ENCODE measurements at places on chromosomes 7 and 10.

GRCh38 chr10:19985745-19986144, 169.5 kb downstream of the PLXDC2 start:
- no peaks in the 10 kb centered on the region for H3K4me1 ChIP-seq
- no peak overlapping the region for H3K4me3 ChIP-seq
- no peak for DNase-seq
- H3K27me3 ChIP-seq = no peaks in the 10 kb centered on the region
- no peak overlapping the region for H3K27ac ChIP-seq

- H3K27me3 ChIP-seq = no peaks in the 10 kb centered on the region
- H3K4me1 ChIP-seq = 0 out of 2 replicates have a peak, but pooled peaks cover 1% of the 10 kb centered on the region
- H3K4me3 ChIP-seq = no peak overlapping the region
- no peak overlapping the region for H3K27ac ChIP-seq
These were observed 41.1 kb downstream of the GNAI1 start for GRCh38 chr7:80175744-80176143.

- H3K27ac ChIP-seq = peak overlapping the region; percentile 78
- H3K36me3 ChIP-seq = no peaks in the 10 kb centered on the region
- H3K27me3 ChIP-seq = no peaks in the 10 kb centered on the region
- peak; percentile 59 for DNase-seq
- no peak overlapping the region for H3K4me3 ChIP-seq
These were observed 90.0 kb downstream of the GSAP start for GRCh38 chr7:77326131-77326530.

- no peak overlapping the region for H3K27ac ChIP-seq
- no peaks in the 10 kb centered on the region for H3K36me3 ChIP-seq
- H3K27me3 ChIP-seq = no peaks in the 10 kb centered on the region
- H3K4me3 ChIP-seq = no peak overlapping the region
- no peaks in the 10 kb centered on the region for H3K4me1 ChIP-seq
These were observed 163.8 kb downstream of the ELMO1 start for GRCh38 chr7:37284805-37285231.

DNA sequence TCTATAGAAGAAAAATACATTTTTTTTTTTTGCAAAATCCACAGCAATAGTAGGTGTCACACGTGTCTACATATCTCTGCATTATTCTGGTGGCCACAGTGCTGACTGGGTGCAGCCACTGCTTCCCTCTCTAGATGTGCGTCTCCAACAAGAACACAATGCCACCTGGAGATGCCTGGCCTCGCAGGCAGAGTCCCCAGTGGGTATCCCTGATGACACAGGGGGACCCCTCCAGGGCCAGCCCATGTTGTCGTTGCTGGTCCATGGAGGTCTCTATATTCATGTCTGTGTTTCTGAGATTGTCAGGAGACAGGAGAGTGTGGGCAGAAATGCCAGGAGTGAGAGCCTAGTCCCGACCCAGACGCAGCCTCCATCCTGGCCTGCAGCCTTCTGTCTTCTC, 345.9 kb upstream of the SHH start:
- H3K27ac ChIP-seq = no peak overlapping the region
- no peak overlapping the region for H3K4me3 ChIP-seq
- no peaks in the 10 kb centered on the region for H3K4me1 ChIP-seq
- DNase-seq = no peak
- no peaks in the 10 kb centered on the region for H3K27me3 ChIP-seq

- no peaks in the 10 kb centered on the region for H3K36me3 ChIP-seq
These were observed 102.8 kb downstream of the CHN2 start for GRCh38 chr7:29297194-29297890.

All from IMR-90 (cell line).